ENCODE measurements at places on chromosomes 7 and 10.
A peak's percentile ranks its signal among the peaks of the same experiment; 100 is the strongest.

GRCh38 chr10:71487726-71488125, 91.0 kb downstream of the CDH23 start:
- no peak for DNase-seq

GRCh38 chr10:31650010-31650409, 278.6 kb downstream of the ARHGAP12 start:
- DNase-seq, result peak; percentile 67

GRCh38 chr10:49254556-49255318, 44.2 kb upstream of the C10orf71 start:
- DNase-seq, result no peak

GRCh38 chr7:104923010-104923421, 91.0 kb upstream of the KMT2E start:
- peak; percentile 75 for DNase-seq

- no peak for DNase-seq
Observed at GRCh38 chr7:22351878-22352277, 5.1 kb downstream of the RAPGEF5 start.

DNA sequence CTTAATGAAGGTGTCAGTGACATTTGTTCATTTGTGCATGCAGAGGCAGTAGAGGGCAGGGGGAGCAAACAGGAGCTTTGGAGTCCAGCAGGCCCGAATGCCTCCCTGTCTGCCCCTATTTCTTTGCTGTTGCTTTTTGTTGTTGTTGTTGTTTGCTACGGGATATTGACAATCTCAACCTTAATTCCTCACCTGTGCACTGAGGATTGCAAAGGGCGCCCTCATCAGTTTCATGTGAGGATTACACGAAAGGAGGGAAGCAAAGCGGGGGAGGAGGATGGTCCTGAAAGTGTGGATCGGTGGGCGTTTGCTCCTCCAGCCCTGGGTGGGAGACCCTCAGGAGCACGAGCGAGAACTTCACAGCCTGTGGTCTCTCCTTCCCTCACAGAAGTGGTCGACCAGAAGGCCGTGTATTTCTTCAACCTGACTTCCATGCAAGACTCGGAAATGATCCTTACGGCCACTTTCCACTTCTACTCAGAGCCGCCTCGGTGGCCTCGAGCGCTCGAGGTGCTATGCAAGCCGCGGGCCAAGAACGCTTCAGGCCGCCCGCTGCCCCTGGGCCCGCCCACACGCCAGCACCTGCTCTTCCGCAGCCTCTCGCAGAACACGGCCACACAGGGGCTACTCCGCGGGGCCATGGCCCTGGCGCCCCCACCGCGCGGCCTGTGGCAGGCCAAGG, 9.6 kb downstream of the GDF10 start:
- no peak for DNase-seq

DNA sequence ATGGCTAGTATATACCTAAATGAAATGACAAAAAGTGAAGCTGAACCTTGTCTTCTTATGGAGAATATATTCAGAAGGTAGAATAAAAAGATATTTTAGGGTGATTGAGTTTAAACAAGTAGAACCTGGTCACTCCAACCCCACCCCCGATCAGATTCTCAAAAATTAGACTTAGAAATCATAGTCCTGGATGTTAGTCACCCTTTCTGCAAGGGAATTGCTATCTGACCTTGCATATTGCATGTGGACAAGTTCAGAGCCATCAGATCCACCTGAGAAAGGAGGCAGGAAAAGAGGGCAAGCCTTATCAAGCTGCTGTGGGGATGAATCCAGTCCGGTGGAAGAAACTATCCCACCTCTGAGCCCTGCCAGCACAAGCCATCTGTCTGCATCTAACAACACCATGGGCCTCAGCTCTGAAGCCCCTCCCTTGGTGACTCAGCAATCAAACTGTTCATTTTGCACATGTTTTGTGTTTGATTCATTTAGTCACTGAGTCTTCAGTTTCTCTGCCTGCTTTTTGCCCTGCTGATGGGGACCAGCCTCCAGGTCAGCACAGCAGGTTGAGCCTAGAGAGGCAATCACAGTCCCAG, 727.3 kb downstream of the AUTS2 start:
- peak; percentile 72 for DNase-seq

GRCh38 chr7:37927773-37928444, 7.5 kb downstream of the EPDR1 start:
- no peak for DNase-seq

DNA sequence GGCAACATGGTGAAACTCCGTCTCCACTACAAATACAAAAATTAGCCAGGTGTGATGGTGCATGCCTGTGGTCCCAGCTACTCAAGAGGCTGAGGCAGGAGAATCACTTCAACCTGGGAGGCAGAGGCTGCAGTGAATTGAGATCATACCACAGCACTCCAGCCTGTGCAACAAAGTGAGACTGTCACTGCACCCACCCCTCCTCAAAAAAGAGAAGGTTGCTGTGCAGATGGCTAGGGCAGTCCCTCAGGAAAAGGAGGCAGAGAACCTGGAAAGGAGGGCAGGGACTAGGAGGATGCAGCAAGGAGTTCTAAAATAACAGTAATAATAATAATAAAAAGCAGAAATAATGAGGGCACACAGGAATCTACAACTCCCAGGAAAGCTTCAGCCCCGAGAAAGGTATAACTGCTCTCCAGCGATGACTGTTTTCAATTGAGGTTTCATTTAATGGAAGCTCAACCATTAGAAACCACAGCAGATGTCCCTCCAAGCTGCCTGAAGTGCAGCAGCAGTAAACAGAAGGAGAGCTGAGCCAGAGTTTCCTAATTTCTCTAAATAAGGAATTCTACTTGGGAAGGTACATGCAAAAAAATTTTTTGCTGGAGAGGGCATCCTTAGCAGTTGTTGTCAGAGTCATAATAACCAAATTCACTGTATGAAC, 326.5 kb downstream of the GATA3 start:
- no peak for DNase-seq

GRCh38 chr7:50359995-50360925, 55.7 kb downstream of the IKZF1 start:
- DNase-seq, result peak; percentile 37

DNA sequence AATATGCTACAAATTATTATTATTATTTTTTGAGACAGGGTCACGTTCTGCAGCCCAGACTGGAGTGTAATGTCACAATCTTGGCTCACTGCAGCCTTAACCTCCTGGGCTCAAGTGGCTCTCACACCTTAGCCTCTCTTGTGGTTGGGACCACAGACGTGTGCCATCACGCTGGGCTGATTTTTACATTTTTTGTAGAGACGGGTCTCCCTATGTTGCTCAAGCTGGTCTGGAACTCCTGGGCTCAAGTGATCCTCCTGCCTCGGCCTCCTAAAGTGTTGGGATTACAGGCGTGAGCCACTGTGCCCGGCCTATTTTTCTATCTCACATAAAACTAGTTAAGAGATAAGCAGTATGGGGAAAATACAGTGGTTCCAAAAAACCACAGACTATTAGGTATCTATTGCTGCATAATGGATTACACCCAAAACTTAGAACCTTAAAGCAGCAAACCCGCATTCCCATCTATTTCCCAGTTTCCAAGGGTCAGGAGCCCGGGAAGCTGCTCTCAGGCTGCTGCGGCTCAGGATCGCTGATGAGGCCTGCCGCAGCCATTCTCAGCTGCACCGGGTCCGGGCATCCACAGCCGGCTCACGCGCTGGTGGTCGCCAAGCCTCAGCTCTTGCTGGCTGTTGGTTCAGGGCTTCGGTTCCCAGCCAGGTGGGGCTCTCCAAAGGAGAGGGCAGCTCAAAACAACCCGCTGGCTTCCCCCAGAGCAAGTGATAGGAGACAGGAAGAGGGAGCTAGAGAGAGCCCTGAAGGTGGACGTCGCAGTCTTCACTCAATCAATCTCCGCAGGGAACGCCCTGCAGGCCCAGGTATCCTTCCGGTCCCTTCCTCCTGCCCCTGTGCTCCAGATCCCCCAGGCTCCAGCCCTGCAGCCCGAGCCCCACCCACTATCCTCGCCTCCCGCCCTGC, 128.2 kb downstream of the UBE2H start:
- DNase-seq, result peak; percentile 84

DNA sequence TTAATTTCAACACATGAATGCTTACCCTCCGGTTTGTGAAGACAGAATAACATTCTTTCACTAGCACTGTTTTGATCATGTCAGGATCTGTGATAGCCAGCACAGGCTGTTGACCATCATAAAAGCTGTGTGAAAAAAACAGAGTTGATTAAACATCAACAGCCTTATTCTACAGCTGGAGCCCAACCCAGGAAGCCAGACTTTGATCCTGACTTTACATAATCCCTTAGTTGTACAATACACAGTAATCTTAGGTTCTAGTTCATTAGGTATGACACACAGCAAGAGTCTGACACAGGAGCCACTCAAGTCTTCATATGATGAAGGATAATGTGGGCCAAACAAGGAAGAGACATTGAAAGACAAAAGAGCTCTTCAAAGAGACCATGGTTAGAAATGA, 11.4 kb downstream of the CYP3A4 start:
- no peak for DNase-seq

Data from urothelium cell line (cell line).